ENCODE measurements at places on chromosomes 16 and 17. TPM values are rescaled to one million over a fixed set of nuclear protein-coding genes. Genes with fewer than 3 reads are reported as not detected.

CPHXL2 gene
- not detected for total RNA-seq

CHST6 gene
- not detected for total RNA-seq

CFAP52 gene
- not detected for total RNA-seq

TP53 gene
- total RNA-seq, result 97.4 TPM

DNA sequence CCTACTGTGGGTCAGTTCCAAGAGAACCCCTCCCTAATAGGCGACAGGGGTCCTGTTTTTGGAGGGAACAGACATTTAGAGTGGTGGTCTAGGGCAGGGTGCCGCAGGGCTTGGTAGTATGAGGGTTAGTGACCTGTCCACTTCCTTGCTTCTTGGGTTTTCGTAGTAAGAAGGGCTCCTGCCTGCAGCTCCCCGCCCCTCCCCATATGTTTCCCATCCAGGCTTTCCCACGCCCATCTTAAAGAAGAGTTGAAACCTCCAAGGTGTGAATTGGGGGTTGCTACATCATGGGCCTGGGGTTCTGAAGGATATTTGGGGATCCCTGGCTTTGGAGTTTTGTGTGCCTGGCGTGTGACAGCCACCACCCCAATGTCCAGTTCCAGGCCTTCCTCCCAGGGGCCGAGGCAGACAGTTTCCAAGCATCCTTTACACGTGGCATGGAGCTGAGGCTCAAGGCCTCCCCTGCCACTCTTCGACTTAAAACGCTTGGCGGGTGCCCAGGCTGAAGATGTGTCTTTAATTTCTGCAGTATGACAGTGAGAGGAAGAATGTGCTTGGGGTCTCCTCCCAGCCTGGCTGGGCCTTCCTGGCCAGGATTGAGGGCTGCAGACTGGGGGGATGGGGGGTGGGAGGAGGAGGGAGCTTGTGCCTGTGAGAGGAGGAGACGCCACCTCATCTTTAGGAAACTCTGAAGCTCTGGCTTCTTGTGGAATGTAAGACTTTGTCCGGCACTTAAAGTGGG, 2.3 kb upstream of the COL1A1 start:
- peaks cover 16% of the 10 kb centered on the region for H3K4me1 ChIP-seq
- no peaks in the 10 kb centered on the region for H3K36me3 ChIP-seq
- H3K27me3 ChIP-seq, result peaks cover 21% of the 10 kb centered on the region
- no peak for DNase-seq

- H3K36me3 ChIP-seq, result no peaks in the 10 kb centered on the region
- peaks cover 39% of the 10 kb centered on the region for H3K4me1 ChIP-seq
- peak; percentile 28 for DNase-seq
These were observed 1.3 kb downstream of the NAGS start for GRCh38 chr17:44005527-44006271.

- no peak for DNase-seq
- no peaks in the 10 kb centered on the region for H3K36me3 ChIP-seq
- peaks cover 3% of the 10 kb centered on the region for H3K27me3 ChIP-seq
- H3K4me3 ChIP-seq, result no peak overlapping the region
- H3K4me1 ChIP-seq, result no peaks in the 10 kb centered on the region
- H3K27ac ChIP-seq, result no peak overlapping the region
These were observed 37.7 kb upstream of the MYH10 start for GRCh38 chr17:8668176-8668740.

- DNase-seq, result peak; percentile 87
- no peaks in the 10 kb centered on the region for H3K27me3 ChIP-seq
- H3K36me3 ChIP-seq, result no peaks in the 10 kb centered on the region
These were observed 12.3 kb downstream of the GPR142 start for GRCh38 chr17:74379495-74380085.

DNA sequence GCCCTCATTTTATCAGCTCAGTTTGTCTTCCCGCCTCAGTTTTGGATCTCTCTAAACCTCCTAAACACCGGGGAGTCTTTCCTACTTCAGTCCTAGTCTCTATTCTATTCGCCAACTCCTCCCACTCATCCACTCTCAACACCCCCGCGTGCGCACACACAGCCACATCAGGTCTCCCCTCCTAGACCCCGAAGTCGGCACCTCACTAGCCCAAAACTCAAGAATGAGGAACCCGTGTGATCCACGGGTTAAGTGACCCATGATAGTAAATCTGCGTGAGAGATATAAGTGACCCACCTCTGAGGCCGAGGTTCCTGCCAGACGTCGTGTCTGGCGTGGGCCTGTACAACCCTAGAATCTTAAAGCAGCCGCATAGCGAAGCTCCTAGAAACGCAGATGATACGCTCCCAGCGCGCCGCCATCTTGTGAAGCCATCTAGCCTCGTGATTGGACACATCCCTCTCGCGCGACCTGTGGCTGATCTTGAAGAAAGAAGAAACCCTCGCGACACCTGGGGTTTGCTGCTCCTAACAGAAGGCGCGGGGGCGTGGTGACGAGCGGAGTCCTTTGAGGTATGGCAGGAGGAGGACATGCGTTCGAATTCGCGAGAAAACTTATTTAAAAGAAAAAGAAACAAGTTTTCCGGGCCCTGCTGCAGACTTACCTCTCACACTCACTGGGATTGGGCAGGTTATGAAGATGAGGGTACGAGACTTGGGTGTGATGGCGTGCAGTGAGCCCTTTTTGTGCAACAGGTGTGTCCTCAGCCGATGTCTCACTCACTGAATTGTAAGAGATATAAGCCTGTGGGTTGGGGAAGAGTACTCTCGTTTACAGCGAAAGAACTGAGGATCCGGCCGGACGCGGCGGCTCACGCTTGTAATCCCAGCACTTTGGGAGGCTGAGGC, at the start of gene METTL16:
Gene METTL16, minus strand, starts transcription at position 427 of the 908 bp plus-strand sequence. CDS start 9,557 bp downstream, outside the sequence.
- peak within 1 kb of the TSS; percentile 99 for H3K4me3 ChIP-seq
- peak within 1 kb of the TSS; percentile 77 for H3K27ac ChIP-seq
- no peaks in the 10 kb centered on the region for H3K27me3 ChIP-seq

GRCh38 chr16:88561485-88562359, 8.5 kb upstream of the ZC3H18 start:
- DNase-seq, result peak; percentile 40
- no peak overlapping the region for H3K4me3 ChIP-seq
- no peak overlapping the region for H3K27ac ChIP-seq
- H3K36me3 ChIP-seq, result no peaks in the 10 kb centered on the region
- H3K27me3 ChIP-seq, result no peaks in the 10 kb centered on the region
- H3K4me1 ChIP-seq, result peaks cover 4% of the 10 kb centered on the region

DNA sequence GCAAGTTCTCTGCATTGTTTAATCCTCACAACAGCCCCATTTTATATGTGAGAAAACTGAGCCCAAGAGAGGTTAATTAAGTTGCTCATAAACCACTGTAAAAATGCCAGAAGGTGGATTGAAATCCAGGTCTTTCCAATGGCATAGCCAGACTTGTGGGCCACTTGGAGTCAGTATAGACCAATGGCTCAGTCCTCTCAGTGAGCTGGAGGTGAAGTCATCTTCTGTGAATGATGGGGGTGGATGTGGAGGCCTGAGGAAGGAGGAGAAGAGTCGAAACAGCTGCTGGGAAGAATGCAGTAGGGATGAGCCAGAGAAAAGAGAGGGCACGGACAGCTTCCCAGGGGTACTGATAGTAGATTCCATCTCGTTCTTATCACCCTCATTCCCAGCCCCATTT, 213.4 kb downstream of the SOX9 start:
- H3K4me1 ChIP-seq, result no peaks in the 10 kb centered on the region
- DNase-seq, result no peak
- H3K27ac ChIP-seq, result no peak overlapping the region
- H3K4me3 ChIP-seq, result no peak overlapping the region
- no peaks in the 10 kb centered on the region for H3K36me3 ChIP-seq
- no peaks in the 10 kb centered on the region for H3K27me3 ChIP-seq

- no peak overlapping the region for H3K27ac ChIP-seq
- peaks cover 15% of the 10 kb centered on the region for H3K4me1 ChIP-seq
- no peaks in the 10 kb centered on the region for H3K36me3 ChIP-seq
These were observed 3.4 kb upstream of the MEFV start for GRCh38 chr16:3259836-3260235.

DNA sequence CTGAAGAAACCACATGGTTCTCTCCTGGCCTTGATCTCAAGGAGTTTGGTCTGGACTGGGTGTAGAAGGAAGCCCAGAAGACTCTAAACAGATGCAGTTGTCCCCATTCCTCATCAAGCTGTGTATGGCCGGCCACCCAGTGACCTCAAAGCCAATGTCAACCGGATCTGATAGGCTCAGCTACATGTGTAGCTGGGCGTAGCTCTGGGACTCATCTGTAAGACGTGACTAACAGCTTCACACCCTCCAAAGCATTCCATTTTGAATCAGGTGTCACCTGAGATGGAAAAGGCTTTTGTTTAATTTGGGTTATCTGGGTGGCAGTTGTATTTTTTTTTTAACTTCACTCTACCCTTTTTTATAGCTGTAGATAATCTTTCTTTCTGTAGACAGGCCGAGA, 130.4 kb downstream of the ABCC12 start:
- H3K27ac ChIP-seq, result no peak overlapping the region
- H3K4me3 ChIP-seq, result no peak overlapping the region
- no peak for DNase-seq
- H3K27me3 ChIP-seq, result no peaks in the 10 kb centered on the region
- no peaks in the 10 kb centered on the region for H3K36me3 ChIP-seq
- H3K4me1 ChIP-seq, result no peaks in the 10 kb centered on the region

DNA sequence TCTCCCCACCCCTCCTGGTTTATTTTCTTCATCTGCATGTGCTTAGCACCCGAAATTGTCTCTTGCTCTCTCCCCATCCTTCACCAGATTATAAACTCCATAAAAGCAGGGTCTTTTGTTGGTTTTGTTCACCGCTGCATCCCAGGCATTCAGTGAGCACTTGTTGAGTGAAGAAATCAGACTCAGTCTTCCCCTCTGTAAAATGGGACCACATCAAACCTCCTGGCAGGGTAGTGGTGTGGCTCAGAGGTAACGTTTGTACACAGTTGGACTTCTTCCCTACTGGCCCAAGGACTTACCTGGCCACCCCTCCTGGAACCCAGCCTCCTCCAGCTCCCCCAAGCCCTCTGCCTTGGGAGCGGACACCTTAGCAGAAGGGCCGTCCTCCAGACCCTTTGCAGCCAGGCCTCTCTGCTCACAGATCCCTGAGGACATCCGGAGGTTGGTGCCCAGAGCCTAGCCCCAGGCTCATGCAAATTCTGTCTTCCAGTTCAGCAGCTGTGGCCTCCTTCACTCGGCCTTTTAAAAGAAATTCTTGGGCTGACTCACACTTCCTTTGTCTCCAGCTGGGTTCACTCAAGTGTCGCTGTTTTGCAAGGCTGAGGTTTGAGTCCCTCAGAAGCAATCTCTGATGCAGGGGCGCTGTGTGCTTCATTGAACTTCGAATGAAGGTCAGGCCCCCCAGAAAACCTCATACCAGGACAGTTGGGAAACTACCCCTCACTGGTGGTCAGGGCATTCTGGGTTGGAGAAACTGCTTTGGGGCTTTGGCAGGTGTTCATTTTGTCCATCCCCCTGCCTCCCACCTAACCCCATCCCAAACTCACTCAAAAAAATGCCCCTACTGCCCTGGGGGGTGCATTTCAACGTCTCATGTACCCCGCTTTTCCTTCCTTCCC, 16.8 kb upstream of the RMI2 start:
- no peaks in the 10 kb centered on the region for H3K27me3 ChIP-seq
- peaks cover 24% of the 10 kb centered on the region for H3K4me1 ChIP-seq
- no peaks in the 10 kb centered on the region for H3K36me3 ChIP-seq
- no peak overlapping the region for H3K27ac ChIP-seq
- H3K4me3 ChIP-seq, result no peak overlapping the region
- peak; percentile 64 for DNase-seq

- no peak for DNase-seq
- H3K27ac ChIP-seq, result no peak overlapping the region
- no peaks in the 10 kb centered on the region for H3K4me1 ChIP-seq
- H3K36me3 ChIP-seq, result no peaks in the 10 kb centered on the region
These were observed 488.6 kb downstream of the CDH8 start for GRCh38 chr16:61547626-61548025.

DNA sequence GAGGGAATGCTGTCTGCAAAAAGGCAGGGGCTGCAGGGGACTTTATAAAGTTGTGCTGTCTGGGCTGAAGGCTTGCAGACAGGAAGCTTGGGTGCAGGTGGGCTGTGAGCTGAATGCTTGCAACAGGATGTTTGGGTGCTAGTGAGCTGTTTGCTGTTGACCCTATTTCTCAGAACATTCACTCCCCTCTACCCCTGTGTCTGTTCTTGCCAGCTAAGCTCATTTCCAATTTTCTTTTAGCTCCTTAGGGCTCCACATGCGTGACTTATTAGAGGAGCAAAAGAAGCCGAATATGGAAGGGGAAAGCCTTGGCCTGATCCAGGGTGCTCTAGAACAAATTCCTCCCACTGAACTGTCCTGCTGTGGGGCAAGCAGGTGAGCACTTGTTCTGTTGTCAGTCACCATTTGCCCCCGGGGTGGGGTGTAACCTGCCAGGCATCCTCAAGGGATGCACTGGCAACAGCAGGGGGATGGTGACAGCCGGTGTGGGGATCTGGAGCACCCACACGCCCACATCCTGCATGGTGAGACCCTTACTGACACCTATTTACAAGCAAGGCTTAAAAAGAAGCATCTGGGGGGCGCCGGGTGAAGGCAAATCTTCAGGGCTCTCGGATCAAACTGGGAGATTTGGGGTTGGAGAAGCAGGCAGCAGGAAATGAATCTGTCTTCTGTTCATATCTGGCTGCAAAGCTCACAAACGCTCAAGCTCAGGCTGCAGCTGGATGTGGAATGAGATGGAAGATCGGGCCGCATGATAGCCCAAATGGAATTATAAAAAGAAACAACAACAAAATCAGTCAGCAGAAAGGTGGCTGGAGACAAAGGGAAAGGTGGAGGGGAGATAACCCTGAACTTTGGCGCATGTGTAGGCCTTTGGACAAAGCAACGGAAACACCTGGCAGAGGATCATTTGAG, 21.1 kb upstream of the NUP93 start:
- H3K36me3 ChIP-seq, result no peaks in the 10 kb centered on the region
- H3K27me3 ChIP-seq, result no peaks in the 10 kb centered on the region
- DNase-seq, result peak; percentile 22
- H3K4me1 ChIP-seq, result peaks cover 20% of the 10 kb centered on the region
- H3K27ac ChIP-seq, result no peak overlapping the region
- H3K4me3 ChIP-seq, result peak overlapping the region; percentile 29

- H3K4me1 ChIP-seq, result peaks cover 23% of the 10 kb centered on the region
- no peaks in the 10 kb centered on the region for H3K36me3 ChIP-seq
- no peak overlapping the region for H3K27ac ChIP-seq
- DNase-seq, result no peak
These were observed 118.2 kb downstream of the MGAT5B start for GRCh38 chr17:76986365-76986764.
